ELF-1 (cell line): ENCODE measurements at places on chromosomes 3 and 15.

- DNase-seq = peak; percentile 10
Observed at GRCh38 chr3:169400874-169401273, 262.6 kb downstream of the MECOM start.

- peak; percentile 72 for DNase-seq
Observed at GRCh38 chr3:104460477-104461406, 906.0 kb upstream of the ALCAM start.

GRCh38 chr3:181941250-181941649 lies 229.5 kb downstream of the SOX2 start:
- no peak for DNase-seq

GRCh38 chr3:114799816-114800215 lies 347.3 kb downstream of the ZBTB20 start:
- DNase-seq = no peak

- no peak for DNase-seq
Observed at GRCh38 chr3:188287762-188288505, 134.0 kb downstream of the LPP start.

DNA sequence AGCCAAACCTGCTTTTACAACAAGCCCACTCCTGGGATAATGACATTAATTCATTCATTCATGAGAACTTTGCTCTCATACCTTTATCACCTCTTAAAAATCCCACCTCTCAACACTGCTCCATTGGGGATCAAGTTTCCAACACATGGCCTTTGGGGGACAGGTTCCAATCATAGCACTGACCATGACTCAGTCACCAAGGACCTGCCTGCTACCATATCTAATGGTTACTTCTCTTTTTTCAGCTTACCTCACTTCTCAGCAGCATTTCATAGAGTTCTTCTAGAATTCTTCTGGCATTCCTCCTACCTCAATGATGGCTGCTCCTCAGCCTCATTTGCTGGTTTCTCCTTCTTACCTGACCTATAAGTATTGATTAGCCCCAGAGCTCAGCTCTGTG lies 36.9 kb upstream of the RYK start:
- no peak for DNase-seq

GRCh38 chr3:71421475-71421819 lies 162.1 kb downstream of the FOXP1 start:
- DNase-seq = no peak

- no peak for DNase-seq
Observed at GRCh38 chr3:18208856-18209255, 216.3 kb downstream of the SATB1 start.

GRCh38 chr15:37084602-37085001 lies 15.7 kb downstream of the MEIS2 start:
- DNase-seq = no peak

DNA sequence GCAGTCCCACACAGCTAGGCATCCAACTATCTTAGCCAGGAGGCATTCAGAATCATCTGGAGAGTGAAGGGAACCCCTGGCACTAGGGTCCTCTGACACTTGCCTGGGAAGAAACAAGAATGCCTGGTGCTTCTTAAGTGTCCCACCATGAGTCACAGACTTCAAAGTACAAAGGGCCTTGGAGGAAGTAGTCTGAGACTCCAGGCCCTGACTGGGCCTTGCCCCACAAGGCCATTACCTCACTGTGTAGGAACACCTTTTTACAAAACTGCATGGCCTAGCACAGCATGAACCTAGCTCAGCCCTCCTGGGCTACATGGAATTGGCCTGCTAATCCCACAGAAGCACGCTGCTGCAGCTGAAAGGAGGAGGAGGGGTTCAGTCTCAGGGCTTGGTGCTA lies 104.5 kb upstream of the SLCO2A1 start:
- no peak for DNase-seq

DNA sequence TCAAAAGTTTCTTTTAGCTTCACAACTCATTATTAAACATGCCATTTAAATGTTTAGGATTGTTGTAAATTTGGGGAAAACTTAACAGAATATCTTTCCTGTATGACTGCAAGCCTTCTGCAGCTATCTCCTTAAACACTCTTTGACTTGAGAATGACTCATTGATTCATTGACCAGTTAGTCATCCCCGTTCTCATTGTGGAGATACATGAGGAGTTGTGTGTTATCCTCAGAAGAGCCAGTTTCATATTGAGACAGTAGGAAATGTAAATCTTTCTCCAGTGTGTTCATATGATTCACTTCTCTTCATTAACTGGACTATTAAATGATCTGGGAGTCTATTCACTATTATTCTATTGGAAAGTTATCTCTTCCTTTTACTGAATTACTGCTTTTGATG lies 83.0 kb downstream of the CRYGS start:
- DNase-seq = no peak

GRCh38 chr15:77481670-77482069 lies 61.0 kb downstream of the HMG20A start:
- DNase-seq = no peak

DNA sequence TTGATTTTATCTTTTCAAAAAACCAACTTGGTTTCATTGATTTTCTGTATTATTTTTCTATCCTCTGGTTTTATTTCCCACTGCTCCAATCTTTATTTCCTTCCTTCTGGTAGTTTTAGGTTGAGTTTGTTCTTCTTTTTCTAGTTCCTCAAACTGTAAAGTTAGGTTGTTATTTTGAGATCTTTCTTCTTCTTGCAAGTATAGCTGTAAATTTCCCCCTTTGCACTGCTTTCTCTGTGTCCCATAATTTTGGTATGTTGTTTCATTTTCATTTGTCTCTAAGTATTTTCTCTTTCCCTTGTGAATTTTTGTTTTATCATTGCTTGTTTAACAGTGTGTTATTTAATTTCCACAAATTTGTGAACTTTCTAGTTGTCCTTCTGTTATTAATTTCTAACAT lies 120.0 kb downstream of the PLD1 start:
- no peak for DNase-seq

DNA sequence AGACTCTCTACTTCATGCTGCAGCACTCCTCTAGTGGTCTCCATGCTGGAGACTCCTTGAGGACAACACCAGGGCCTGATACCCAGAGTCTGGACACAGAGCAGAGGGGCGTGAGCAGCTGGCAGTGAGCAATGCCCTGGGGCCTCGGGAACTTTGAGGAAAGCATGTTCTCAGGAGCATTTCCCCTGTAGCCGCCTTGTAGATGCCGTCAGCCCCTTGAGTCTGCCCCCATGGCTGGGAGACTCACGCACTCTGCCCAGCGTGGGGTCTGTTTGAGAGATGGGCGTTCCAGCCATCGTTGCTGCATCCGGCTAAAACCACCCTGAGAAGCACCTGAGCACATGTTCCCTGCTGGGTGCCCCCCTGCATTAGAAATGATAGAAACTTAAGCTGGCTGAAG lies 56.8 kb downstream of the PLXNA1 start:
- no peak for DNase-seq

GRCh38 chr3:42937334-42937733 lies 31.4 kb downstream of the ZNF662 start:
- no peak for DNase-seq

DNA sequence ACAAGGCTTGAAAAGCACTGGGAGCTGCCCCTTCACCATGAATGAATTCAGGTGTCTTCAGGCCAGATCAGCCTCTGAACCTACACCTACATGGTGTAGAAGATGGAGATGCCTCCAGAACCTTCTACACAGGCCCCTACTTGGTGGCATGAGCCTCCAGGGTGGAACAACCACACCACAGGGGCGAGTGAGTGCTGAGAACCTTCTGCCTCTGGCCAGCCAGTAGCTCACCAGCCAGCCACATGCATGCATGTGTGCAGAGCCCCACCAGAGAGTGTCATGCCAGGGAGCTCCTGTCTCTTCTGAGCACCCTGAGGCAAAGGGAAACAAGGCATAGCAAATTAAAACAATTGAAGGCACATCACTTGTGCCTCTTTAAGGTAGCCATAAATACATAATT lies 161.8 kb upstream of the TOPAZ1 start:
- DNase-seq = no peak

DNA sequence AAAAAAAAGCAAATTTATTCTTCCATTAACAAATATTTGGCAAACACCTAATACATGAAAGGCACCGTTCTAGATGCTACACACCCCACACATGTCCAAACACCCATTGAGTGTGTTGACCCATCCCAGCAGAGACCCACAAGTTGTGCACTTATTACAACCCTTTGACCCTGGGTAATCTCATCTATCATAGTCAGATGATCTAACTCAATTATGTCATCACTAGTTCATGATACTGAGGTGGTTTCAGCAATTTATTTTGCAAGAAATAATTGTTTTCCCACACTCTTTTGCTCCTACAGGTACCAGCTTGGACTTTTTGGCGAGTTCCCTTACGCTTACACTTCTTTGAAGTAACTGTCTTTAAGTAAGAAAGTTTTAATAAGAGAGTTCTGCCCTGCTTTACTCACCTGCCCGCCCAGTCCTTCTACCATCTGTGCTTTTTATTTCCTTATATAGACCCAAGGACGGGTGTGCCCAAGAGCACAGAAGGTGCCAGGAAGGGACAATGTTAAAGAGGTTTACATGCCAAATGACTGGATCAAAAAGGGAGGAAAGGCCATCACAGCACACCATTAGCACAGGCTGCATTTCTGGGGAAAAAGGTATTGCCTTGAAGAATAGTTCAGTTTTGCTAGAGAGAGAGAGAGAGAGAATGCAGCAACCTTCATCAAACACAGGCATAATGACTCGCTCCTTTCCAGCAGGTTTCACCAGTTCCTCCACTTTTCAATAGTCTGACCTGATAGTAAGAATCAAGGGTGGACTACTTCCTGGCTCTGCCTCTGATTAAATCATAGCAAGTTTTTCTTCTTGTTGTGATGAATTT lies 54.5 kb upstream of the ATP11B start:
- DNase-seq = peak; percentile 43

GRCh38 chr3:27718459-27718858 lies 3.7 kb downstream of the EOMES start:
- no peak for DNase-seq

- no peak for DNase-seq
Observed at GRCh38 chr15:66679061-66679656, 22.9 kb upstream of the SMAD6 start.

DNA sequence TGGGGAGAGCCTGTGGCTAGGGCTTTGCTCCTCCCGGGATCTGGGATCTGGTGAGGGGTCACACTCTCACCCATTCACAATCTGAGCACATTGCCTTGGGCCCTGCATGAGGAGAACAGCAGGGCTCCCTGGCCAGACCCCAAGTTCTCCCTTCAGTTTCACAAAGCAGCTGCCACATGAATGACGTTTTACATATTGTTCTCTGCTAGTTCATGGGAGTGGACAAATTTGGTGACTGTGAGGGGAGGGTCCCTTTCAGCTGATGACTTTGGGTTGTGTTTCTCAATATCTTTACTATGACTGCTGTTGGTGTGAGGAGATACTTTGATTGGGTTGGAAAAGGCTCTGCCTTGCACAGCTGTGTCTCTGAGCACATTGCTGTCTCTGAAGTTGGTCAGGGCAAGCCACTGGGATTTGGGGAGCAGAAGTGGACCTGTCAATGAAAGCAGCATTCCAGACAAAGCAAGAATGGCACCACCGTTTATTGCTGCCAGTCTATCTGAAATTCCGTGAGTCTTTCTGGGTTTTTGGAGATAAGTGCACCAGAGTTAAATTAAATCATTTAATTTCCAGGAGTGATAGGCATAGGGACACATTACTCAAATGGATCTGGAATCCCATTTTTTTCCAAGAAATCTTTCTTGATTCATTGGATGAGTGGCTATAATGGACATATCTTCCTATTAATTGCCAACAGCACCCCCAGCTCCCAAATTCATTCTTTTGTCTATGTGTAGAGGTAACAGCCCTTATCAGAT lies 10.3 kb downstream of the TIMP4 start:
- no peak for DNase-seq

GRCh38 chr3:72015463-72015862 lies 230.5 kb upstream of the PROK2 start:
- no peak for DNase-seq

- DNase-seq = no peak
Observed at GRCh38 chr15:75335313-75335704, 554 bp upstream of the COMMD4 start.

GRCh38 chr15:75661100-75661755 lies 13.5 kb downstream of the SNX33 start:
- peak; percentile 87 for DNase-seq

- no peak for DNase-seq
Observed at GRCh38 chr3:63798544-63798943, 20.6 kb upstream of the C3orf49 start.

DNA sequence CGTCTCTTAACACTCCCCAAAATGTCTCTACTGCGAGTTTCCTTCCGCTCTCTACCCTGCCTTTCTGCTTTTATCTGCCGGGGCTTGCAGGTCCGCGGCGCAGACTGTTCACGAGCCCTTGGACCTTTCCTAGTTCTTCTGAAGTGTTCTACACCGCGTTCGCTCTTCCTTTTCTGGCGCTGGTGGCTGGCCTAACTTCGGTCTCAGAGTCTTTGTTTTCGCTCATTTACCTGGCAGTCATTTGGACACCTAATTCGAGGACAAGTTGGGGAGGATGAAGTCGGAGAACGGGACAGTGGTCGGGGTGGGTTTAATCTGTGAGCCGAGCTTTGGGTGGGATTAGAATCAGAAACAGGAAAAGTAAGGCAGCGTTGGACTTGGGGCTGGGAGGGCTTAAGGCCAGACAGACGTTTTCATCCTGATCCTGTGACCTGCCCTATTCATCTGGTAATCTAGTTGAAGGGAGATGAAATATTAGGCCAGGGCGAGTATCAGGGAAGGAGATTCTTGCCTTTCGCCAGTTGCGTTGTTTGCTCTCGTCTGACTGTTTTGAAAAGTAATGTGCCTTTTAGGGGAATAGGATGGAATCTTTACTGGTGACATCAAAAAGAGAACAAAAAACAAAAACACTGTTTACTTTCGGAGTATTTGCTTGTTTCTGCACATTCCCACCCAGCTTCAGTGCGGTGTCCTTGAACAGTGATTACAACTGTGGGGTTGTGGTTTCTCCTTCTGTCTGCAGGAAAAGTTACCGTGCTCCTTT lies 1.8 kb downstream of the DIPK2A start:
- DNase-seq = peak; percentile 3

DNA sequence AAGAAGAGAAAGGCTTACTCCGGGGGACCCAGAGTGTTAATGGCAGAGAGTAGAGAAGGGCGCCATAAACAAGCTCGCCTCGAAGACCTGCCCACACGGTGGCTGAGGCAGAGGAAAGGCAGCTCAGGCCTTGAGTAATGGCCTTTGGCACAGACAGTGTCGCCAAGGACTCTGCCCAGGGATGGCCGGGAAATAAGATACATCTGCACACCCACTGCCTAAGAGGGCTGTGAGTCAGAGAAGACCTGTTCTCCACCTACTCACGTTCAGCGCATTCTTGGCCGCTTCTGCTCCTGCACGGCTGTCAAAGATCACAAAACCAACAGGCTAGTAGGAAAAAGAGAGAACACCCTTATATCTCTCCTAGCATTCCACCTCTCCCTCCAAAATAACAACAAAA lies 26.2 kb downstream of the RBPMS2 start:
- no peak for DNase-seq

GRCh38 chr15:81758818-81759284 lies 287.0 kb downstream of the MEX3B start:
- no peak for DNase-seq

- no peak for DNase-seq
Observed at GRCh38 chr15:77966540-77967234, 110.8 kb downstream of the TBC1D2B start.

DNA sequence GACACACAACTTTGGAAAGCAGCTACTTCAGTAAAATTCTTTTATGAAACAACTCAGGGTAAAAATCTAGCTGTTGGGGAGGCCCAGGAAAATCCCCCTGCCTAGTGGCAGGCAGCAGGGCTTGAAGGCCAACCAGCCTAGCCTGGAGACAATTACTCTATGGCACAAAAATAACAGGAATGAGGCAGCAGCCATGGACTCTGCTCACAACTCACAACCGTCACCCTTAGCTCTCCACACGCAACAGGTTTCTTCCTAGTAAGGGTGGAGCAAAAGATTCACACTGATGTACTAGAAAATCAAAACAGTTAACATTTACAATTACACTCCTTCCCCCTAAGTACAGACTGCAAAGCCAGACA lies 530 bp upstream of the FBXL22 start:
- DNase-seq = no peak
